Tongue (tissue), 3 donors: ENCODE measurements at places on chromosomes 4 and X.

GRCh38 chr4:36123906-36124305 lies 120.4 kb downstream of the ARAP2 start:
- no peak for DNase-seq

GRCh38 chr4:34323549-34324320 lies 1920.6 kb downstream of the ARAP2 start:
- no peak for DNase-seq

DNA sequence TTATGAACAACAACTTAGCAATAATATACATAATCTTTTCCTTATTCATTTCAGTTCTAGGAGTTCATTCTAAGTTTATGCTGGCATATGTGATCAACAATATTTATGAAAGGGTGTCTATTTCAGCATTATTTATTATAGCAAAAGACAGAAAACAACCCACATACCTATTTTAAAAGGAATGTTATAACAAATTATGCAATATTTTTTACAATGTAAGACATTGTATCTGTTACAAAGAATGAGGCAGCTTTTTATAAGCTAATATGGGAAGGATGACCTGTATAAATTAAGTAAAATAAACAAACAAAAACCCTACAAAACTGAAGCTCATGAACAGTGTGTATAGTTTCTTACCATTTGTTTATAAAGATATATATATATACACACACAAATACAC lies 42.7 kb downstream of the AGTR2 start:
- DNase-seq = no peak

DNA sequence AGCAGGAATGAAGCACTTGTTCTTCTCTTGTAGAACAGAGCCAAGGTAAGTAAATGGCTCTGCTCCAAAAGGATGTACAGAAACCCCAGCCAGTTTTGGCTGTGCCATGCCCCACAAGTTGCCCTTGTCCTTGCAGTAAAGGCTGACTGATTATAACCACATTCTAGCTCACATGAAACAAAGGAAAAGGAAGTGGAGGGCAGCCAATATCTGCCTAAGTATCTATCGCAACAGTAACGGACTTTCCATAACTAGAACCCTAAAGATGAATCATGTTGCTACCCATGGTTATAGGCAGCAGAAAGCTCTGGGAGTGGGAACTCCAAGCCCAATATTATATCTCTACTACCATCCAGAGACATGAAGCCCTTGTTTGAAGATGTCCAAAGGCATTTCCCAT lies 95.7 kb downstream of the COMMD8 start:
- no peak for DNase-seq

DNA sequence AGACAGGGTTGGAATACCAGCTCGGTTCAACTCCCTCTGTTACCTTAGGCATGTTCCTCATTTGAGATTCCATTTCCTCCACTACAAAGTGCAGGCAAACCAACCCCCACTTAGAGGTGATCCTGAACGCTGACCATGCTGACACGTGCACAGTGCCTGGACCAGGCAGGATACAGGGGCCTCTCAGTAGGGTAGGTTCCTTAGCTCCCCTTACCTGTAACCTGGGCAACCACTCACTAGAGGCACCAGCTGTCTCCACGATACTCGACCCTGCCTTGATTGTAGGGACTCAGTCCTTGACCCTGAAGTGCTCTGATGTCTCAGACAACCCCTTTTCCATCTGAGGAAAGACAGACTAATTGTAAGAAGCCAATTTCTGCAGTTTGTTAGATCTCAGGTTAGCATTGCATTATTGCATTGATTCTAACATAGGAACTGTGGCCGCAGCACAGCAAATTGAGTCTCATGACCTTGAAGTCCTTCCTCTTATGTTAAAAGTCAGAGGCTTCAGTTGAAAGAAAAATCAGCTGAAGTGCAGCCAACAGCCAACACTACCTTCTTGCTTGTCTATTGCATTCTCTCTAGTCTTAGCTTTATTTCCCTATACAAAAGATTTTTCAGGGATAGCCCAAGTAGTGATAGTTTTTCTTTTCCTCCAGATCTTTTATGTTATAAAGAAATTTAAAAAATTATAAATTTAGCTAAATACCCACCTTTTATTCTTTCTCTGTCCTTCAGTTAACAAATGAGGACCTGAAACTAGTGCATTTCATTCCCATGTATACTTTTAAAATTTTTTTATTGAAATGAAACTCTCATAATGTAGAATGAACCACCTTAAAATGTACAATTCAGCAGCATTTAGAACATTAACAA lies 11.2 kb upstream of the C1QTNF7 start:
- no peak for DNase-seq
